ENCODE measurements at places on chromosomes 5 and 9.

- no peak for DNase-seq
These were observed 780.1 kb upstream of the DMAC1 start for GRCh38 chr9:8579661-8580060.

DNA sequence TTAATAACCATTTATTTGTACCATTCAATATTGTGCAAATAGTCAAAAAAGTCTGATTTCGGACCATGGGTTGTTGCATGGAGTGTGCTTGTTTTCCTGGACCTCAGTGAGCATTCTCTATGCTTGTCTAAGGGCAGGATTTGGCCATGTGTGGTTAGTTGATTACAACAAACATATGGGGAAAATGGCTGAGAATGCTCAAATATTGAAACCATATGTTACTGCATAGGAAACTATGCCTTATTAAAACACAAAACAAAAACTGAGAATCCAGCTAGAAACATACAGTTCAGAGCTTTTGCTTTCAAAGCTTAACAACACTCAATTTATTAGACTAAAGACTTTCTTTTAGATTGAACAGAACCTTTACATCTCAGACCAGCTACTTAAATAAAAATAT lies 928.3 kb downstream of the NR2F1-AS1 start:
- no peak for DNase-seq

DNA sequence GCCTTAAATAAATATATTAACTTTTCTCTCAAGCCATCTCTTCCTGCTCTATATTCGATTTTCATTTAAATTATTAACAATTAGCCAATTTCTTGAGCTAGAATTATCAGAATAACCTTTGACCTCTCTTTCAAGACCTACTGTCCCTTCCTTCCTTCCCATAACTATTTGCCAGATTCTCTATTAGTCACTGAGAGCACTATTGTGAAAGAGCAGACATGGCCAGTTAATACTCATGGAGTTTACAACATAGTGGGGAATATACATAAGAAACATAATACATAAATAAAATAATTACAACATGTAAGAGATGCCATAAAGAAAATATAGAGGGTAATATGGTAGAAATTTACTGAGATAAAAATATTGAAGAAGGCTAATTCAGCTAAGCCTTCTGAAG lies 72.1 kb upstream of the CHD1 start:
- no peak for DNase-seq

DNA sequence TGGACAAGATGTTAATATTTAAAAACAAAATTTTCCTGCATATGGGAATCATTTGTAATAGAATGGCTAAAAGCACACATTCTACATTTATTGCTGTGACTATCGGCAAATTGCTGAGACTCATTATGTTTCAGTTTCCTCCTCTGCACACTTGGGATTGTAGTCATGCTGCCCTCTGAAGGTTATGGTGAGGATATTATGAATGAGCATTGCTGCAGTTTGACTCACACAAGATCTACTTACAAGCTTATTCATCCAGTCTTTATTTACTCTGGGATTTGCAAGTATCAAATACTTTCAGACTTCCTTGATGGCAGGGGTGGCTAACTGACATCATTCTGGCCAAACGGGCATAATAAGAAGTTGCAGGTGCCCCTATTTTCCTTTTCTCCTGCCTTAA lies 9.5 kb upstream of the NFIL3 start:
- no peak for DNase-seq

DNA sequence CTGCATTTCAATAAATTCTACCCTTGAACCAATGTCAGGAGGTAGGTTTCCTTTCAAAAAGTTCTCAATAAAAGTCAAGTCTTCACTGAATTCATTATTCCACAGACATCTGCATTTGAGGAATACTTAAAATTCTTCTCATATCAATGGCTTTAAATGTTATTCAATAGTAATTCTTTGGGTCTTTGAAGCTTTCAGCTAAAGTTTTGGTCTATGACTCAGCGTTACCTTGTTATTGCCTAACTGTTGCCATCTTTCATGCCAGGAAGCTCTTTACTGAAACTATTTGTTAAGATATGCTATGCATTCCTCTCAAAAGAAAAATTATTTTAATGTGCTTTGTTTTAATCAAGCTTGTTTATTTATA lies 170.5 kb downstream of the NNT start:
- no peak for DNase-seq

DNA sequence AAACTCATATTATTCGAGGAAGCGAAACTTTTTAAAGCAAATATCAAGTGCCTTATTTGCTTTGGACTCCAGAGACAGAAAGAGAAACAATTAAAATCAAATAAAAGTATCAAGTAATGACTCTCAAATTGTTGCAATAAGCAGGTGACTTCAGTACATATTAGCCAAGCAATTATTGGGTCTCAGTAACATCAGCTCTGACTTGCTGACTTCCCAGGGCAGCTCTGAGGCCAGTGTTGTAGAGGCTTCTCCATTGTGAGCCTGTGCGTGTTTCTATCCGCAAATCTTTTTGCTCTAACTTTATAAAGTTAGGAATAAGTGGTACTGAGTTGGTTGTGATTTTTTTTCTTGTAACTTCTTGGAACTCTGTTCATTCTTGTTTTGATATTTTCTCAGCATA lies 186.8 kb upstream of the PRLR start:
- DNase-seq: no peak

GRCh38 chr5:142197098-142197497 lies 88.5 kb downstream of the NDFIP1 start:
- DNase-seq: no peak

GRCh38 chr9:32331240-32331639 lies 53.2 kb upstream of the ACO1 start:
- DNase-seq: no peak

DNA sequence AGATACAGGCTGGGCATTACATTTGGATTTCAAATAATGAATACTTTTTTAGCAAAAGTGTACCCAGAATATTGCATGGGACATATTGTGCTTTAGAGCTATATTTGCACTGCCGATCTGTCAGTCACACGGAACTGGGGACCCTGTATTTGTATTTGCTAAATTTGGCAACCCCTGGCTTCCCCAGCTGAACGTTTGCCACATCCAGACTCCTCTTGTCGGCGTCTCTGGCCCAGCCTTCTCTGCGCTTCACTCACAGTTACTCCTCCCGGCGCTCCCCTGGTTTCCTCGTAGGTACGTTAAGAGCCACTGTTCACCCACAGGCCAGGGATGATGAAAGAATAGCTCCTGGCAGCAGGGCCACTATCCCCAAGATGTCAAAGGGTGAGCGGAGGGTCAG lies 58.7 kb downstream of the NSUN2 start:
- no peak for DNase-seq

GRCh38 chr5:456351-457194 lies 13.6 kb downstream of the EXOC3 start:
- DNase-seq: no peak

GRCh38 chr5:131068076-131068475 lies 97.0 kb downstream of the HINT1 start:
- no peak for DNase-seq

- no peak for DNase-seq
These were observed 223.6 kb upstream of the KIF2A start for GRCh38 chr5:62082370-62082801.

GRCh38 chr5:53031695-53032096 lies 42.5 kb downstream of the ITGA2 start:
- DNase-seq: no peak

GRCh38 chr5:152551061-152551460 lies 146.0 kb upstream of the NMUR2 start:
- DNase-seq: no peak

DNA sequence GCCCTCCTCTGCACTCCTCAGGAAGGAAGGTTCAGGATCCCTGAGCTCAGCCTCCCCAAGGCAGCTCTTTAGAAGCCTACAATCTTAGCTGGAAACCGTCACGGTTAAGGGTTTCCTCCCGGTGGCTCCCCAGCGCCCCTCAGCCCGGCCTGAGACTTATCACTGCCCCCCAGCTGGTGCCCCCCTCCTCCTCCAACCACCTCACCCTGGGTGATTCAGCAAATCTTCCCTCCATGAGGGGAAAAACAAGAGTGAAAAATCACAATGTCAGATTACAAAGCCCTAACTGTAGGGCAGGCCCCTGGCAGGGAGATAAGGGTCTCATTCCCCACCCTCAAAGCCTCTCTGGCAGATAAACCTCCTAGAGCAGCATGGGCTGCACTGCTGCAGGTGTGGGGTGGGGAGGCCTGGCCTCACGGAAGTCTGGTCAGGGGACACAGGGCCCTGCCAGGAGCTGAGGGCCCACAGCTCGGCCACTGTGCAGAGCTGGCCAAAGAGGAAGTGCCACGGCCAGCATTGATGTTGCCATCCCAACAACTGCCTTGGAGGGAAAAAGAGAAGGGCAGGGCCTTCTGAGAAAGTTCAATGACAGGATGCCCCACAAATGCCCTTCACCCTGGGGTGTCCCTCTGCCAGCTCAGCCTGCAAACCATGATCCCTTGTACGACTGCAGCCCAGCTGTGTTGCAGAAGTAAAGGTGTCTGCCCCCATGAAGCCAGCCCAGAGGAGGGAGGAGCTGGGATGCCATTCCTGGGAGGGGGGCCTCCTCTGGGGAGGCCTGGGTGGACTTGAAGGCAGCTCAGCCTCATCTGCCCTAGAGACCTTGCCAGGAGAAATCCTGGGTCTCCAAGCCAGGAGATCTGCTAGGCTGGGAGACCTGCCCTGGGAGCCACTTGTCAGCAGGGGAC lies 25.9 kb downstream of the GFI1B start:
- DNase-seq: no peak

DNA sequence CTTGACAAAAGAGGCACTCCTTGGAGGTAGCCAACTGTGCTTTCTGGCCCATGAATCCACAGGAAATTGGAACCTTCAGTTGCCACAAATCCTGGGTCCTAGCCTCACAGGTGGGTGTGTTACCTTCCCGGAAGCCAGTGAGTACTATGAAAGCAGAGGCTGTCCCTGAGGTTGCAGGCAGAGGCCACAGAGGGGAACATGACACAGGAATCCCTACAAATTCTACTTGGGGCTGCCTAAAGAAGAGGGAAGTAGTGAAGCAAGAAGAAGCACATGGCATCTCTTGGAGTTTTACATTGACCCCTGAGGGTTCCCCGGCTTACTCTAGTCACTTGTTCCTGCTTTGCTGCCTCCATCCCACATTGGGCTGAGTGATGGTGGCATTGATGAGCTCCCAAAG lies 2.6 kb downstream of the SLC22A5 start:
- DNase-seq: no peak

DNA sequence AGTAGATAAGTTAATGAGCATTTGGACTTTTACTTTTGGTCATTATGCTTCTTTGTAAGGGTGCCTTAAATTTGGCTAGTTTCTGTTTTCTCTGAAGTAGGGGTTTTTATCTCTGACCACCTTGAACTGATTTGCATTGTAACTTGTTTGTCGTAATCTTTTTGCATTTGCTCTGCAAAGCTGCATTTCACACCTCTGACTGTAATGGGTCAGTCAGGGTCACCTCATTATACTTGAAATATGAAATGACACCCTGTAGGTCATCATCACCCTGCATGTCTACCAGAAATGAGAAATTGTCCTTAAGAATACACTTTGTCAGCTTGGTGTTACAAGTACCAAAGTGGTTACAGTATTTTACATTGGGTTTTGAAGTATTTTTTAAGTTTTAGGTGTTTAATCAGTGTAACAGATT lies 74.0 kb downstream of the KCNN2 start:
- DNase-seq: no peak

DNA sequence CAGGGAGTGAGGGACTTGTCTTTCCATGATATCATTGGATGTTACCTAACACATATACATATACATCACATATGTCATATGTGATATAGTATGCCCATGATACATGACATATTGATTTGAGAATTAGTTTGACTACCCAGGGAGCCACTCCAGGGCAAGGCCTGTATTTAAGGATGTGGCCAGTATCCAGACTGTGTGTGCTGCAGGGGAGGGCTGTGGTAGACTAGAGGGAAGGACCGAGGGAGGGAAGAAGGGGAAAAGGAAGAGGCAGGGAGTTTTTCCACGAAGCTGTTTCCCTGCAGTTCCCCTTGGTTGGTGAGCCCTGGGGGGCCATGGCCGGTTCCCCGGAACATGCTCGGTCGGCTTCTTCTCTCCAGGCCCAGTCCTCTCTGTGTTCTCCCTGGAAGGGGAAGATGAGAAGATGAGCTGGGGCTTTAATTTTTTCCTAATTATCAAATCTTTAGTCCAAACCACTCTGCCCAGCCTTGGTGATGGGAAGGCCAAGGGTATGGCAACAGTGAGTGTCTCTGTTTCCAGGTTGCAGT lies 48.7 kb downstream of the NSUN2 start:
- DNase-seq: no peak

GRCh38 chr5:23991406-23991805 lies 484.0 kb downstream of the PRDM9 start:
- no peak for DNase-seq

DNA sequence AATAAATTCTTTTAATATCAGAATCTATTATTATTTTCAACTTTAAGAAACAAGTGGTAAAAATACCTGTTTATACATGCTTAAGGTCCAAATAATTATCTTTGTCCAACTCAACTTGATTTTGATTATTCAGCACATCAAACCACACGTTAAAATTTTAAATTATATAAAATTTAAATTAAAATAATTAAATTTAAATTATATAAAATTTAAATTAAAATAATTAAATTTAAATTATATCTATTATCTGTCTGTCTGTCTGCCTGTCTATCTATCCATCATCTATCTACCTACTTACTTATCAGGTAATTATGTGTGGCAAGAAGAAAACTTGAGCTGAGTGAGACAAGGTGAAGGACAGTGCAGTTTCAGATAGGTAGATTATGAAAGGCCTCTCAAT lies 605.3 kb upstream of the RIOK2 start:
- no peak for DNase-seq

DNA sequence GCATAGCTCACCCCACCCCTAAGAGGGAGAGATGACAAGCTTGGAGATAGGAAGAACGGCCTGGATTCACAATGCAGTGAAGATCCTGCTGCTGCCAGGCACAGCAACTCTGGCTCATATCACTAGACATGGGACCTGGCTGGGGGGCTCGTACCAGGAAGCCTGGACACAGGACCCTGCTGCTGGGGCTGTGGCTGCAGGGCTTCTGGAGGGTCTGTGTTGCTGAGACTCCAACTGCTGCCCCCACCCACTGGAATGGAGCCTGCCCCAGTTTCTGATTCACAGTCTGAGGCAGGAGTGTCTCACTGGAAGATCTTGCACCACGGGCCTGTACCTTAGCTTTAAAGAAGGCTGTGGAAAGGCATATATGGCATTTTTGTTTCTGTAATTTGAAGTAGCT lies 31.0 kb upstream of the GLRX start:
- no peak for DNase-seq

GRCh38 chr5:151283120-151283825 lies 20.3 kb downstream of the SLC36A3 start:
- no peak for DNase-seq

- no peak for DNase-seq
These were observed 7.5 kb upstream of the ERAP2 start for GRCh38 chr5:96868603-96869371.

All from stimulated activated CD8-positive, alpha-beta memory T cell treated with anti-CD3 and anti-CD28 coated beads, Interleukin-15, amount 100 ng/mL, for 48 hours (primary cell).